ENCODE measurements at places on chromosomes 5 and 9.

DNA sequence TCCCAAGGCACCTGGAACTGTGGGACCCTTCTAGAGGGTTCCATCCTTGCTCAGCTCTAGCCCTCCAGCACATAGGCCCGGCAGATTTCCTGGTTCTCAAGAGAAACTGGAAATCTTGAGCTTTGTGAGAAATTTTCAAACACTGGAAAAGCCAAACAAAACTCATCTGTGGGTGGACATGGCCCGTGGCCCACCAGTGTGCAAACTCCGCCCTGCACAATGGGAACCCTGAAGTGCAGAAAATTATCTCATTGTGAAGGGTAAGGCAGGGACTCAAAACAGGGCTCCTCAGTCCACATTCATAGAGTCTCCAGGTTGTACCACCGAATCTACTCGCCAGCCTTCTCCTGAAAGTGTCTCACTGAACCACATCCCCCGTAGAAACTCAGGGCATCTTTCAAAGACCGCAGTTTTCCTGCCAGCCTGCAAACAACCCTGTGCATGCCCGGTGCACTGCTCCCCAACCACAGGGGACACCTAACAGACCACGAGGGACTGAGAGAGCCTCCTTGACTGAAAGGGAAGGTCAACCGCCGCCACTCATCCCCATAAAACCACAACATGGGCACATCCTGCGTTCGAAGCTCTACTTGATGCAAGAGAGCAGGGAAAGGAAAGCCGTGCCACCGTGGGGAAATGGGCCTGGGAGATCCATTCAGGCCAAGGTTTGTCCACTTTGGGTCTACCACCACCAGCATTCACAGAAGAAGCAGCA is 18.1 kb downstream of the ADAMTS2 start:
- DNase-seq = no peak

GRCh38 chr9:35521708-35522107 is 31.8 kb downstream of the RUSC2 start:
- DNase-seq = no peak

GRCh38 chr9:136995362-136995761 is 1.0 kb downstream of the CLIC3 start:
- no peak for DNase-seq

DNA sequence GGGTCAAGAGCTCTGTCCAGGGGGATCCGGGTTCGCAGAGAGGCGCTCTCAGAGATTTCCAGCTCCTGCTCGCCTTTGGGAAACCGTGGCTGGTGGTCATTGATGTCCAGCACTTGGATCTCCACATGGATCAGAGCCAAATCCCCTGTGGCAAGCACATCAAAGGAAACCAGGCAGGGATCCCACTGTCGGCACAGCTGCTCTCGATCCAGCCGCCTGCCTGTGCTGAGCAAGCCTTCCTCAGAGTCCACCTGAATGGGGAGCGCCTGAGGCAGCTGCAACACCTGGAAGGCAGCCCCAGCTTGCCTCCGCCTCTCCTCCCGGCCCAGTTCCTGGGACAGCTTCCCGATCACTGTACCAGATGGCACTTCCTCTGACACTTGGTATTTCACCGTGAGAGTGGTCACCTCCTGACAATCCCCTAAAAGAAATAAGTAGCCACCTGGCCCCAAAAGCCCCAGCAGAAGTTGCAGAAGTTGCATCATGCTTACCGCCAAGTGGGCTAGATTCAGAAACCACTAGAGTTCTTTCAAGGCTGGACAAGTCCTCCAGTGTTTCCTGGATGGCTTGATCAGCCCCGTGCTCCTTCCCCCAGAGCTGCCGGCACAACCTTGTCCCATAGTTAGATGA is 520 bp downstream of the PCDH12 start:
- DNase-seq = no peak

- peak; percentile 55 for DNase-seq
These were observed 646 bp downstream of the CARNMT1 start for GRCh38 chr9:75027187-75028107.

DNA sequence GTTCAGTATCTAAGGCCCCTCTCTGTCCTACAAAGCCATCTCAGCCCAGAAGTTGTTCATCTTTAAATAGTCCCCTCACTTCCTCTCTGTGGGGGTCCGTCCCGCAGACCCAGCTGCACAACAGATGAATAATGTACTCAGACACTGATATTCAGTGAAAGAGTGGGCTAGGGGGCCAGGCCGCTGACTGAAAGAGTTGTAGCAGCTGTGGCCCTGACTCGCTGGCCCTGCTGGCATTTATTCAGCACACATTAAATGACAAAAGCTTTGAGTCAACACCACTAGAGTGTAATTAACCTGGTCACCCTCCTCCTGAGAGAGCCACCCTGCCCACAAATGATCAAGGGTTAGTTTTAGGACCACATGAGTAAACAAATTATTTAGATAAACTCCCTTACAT is 76.3 kb downstream of the MED10 start:
- DNase-seq = no peak

GRCh38 chr9:136043441-136043991 is 51.6 kb downstream of the NACC2 start:
- no peak for DNase-seq

GRCh38 chr5:470961-471749 is 28.2 kb downstream of the EXOC3 start:
- no peak for DNase-seq

GRCh38 chr5:123093111-123093600 is 4.1 kb downstream of the PRDM6 start:
- DNase-seq = no peak

GRCh38 chr5:110106750-110107149 is 417.0 kb downstream of the MAN2A1 start:
- no peak for DNase-seq

- no peak for DNase-seq
These were observed 128.3 kb downstream of the PCSK5 start for GRCh38 chr9:76018761-76019160.

- no peak for DNase-seq
These were observed 136.5 kb upstream of the ABCA1 start for GRCh38 chr9:105064248-105065097.

DNA sequence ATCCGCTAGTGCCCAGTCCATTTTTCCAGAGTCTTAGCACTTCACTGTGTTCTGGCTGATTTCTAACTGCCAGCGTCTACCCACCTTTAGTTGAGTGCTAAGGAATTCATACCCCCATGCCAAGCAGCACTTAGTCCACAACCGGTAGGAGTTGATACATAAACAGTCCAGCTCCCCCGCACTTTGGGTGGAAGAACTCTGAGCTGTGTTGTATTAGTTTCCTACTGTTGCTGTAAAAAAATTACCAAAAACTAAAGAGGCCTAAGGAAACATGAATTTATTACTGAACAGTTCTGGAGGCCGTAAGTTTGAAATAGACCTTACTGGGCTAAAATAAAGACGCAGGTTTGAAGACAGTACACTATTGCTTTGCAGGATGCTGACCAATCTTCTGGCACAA is 87.6 kb downstream of the SLC24A2 start:
- no peak for DNase-seq

GRCh38 chr9:27384262-27385014 is 87.5 kb upstream of the EQTN start:
- no peak for DNase-seq

DNA sequence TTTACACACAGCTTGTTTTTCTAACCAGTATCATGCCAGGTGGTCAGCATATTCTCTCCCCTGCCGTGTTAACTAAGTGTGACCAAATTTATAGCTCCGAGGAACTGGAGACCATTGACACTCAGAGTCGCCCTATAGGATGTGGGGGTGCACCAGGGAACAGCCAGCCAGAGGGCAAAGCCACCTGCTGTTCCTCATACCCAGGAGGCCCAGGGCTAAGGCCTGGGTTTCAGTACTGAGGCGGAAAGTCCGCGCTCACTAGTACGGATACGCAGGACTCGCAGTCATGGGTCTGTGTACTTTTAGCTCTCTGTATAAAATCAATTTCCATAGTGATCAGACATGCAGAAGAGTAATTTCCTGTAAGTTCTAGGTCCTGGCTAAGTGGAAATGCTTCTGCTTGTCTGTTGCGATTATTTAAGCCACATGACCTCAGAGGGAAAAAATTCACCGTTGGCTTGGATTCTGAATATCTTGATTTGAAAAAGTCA is 247.0 kb downstream of the AOPEP start:
- DNase-seq = no peak

DNA sequence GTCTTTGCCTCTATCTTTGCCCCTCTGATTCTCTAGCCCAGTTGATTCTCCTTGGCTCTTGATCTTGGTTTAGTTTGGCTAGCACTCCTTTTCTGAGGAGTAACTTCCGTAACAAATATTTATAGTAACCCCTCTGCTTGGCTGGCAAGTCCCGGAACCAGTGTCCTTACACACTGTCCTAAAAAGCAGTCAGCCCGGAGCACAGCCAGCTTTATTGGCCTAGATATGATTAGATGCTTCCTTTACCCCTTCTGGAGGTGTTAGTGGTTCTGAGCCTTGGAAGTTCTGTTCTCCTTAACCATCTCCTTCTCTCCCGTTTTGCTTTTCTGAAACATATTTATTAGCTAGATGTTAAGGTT is 17.0 kb upstream of the MSMP start:
- DNase-seq = no peak

GRCh38 chr5:135710045-135710675 is 124.3 kb upstream of the SLC25A48 start:
- DNase-seq = no peak

DNA sequence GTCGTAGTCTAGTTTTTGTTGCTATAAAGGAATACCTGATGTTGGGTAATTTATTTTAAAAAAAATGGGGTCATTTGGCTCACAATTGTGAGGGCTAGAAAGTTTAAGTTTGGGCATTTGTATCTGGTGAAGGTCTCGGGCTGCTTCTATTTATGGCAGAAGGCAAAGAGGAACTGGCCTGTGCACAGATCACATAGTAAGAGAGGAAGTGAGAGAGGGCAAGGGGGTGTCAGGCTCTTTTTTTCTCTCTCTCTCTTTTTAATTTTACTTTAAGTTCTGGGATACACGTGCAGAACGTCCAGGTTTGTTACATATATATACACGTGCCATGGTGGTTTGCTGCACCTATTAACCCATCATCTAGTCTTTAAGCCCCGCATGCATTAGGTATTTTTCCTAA is 453.3 kb downstream of the DIRAS2 start:
- no peak for DNase-seq

DNA sequence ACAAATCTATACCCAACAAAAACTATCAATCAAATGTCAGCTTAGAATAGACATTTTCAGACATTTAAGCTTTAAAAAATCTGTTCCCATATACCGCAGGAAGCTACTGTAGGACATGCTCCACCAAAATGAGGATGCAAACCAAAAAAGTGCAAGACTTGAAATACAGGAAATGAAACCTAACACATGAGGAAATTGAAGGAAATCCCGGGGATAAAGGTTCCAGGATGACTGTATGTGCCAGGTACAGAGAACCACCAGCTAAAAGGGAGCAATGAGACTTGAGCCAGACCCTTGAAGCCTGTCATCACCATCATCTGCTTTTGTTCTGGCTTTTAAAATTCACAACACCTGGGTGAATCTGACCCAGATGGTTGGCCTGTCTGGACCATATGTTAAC is 21.4 kb downstream of the DIAPH1 start:
- DNase-seq = no peak

All from activated CD4-positive, alpha-beta T cell treated with anti-CD3 and anti-CD28 coated beads, Interleukin-2, amount 50 U/mL, for 16 hours (primary cell).